ENCODE measurements at places on chromosomes 2 and 18. TPM values are rescaled to one million over a fixed set of nuclear protein-coding genes. Genes with fewer than 3 reads are reported as not detected.
A peak's percentile ranks its signal among the peaks of the same experiment; 100 is the strongest.

Gene LIMS3
- total RNA-seq = 7.8 TPM

- DNase-seq = no peak
Measured at GRCh38 chr2:10137053-10137843, 14.7 kb downstream of the RRM2 start.

GRCh38 chr2:201879996-201880395 lies 73.7 kb downstream of the CDK15 start:
- no peak for DNase-seq

Gene MPPE1
- total RNA-seq = 11.6 TPM

- DNase-seq = no peak
Measured at GRCh38 chr2:152492911-152493310, 157.9 kb downstream of the FMNL2 start.

GRCh38 chr2:216925006-216925405 lies 65.1 kb upstream of the TNP1 start:
- no peak for DNase-seq

- peak; percentile 69 for DNase-seq
Measured at GRCh38 chr18:63237881-63238692, 81.5 kb downstream of the BCL2 start.

Gene HOXD1
- total RNA-seq = 4.6 TPM

Gene LIPT1
- total RNA-seq = 5.3 TPM

- no peak for DNase-seq
Measured at GRCh38 chr2:173739006-173739405, 226.2 kb downstream of the SP3 start.

Gene RAB1A
- 81.7 TPM for total RNA-seq

Gene MGAT4A
- 6.2 TPM for total RNA-seq

DNA sequence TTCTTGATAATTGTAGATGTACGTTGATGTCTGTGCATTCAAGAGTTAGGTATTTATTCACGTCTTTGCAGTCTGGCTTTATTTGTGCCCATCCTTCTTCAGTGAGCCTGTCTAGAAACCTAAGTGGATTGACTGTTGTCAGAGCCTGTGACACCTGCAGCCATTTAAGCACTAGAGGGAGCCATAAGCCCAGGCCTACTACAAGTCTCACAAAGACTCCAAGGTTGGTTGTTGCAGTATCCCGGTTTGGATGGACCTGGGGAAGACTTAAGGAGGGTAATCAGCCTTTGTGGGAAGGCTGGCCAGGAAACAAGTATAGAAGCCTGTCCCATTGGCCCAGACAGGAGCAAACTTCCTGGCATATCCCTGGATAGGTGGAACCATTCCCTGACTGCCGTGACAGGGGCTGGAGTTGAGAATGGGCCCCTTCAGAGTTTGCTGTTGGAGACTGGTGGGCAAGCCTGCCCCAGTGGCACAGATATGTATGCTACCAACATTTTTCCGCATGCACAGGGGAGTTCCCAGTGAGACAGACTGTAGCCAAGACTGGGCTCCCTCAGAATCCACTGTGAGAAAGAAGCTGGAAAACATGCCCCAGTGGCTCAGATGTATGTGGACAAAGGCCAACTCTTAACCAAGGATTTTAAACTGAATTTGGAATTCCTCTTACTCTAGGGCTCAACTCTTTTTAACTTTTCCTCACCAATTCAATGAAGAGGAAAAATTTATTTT lies 9.3 kb upstream of the LRRC30 start:
- DNase-seq = peak; percentile 52

GRCh38 chr18:51053814-51054213 lies 23.8 kb downstream of the SMAD4 start:
- DNase-seq = no peak

DNA sequence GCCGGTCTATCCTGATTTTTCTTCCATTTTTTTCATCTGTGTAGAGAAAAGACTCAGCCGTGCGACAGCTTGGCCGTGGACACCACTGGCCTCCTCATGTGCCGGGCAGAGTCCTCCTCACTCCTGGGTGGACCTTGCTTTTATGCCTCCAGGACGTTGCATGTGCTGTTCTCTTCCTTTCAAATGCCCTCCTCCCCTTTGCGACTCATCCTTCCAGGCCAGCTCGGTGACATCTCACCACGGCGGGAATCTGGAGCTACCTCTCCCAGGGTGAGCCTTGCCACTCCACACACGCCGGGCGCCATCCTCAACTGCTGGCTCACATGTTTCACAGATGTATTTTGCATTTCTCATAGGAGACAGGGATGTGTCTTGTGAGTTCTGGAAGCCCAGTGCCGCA lies 198.5 kb upstream of the HDAC4 start:
- DNase-seq = no peak

Gene PRR30
- total RNA-seq = not detected

Gene THSD7B
- not detected for total RNA-seq

Gene IL1R1
- total RNA-seq = 7.2 TPM

Gene MC2R
- not detected for total RNA-seq

All from dermis microvascular lymphatic vessel endothelial cell (primary cell).